ENCODE measurements at places on chromosomes 3 and 15.
A peak's percentile ranks its signal among the peaks of the same experiment; 100 is the strongest.

- DNase-seq: no peak
Measured at GRCh38 chr3:45398178-45398577, 9.8 kb downstream of the LARS2 start.

GRCh38 chr3:21909096-21909495, 158.1 kb upstream of the ZNF385D start:
- DNase-seq: no peak

- peak; percentile 23 for DNase-seq
Measured at GRCh38 chr15:75307778-75308390, 25.2 kb downstream of the GOLGA6D start.

DNA sequence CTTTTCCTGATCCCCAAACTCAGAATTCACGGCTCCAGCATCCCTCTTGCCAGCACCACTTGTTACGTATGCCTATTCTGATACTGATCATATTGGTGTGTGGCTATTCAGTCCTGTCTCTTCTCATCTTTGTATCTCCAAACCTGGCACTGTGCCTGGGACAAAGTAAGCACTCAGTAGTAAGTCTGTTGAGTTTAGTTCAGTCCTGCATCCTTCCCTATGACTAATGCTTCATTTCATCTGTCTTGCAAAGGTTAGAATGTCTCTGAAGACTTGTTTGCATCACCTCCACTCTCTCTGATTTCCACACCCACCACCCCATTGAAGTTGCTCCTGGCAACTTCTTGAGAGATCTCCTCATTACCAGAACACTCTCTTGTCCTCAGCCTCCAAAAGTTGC, 80.3 kb downstream of the HMG20A start:
- no peak for DNase-seq

Measured in NCI-H2107 (cell line).